ENCODE measurements at places on chromosomes 11 and 22.

GRCh38 chr11:70327717-70328116 lies 57.2 kb downstream of the PPFIA1 start:
- no peak for DNase-seq

GRCh38 chr11:36390963-36391471 lies 94.9 kb downstream of the PRR5L start:
- peak; percentile 75 for DNase-seq

DNA sequence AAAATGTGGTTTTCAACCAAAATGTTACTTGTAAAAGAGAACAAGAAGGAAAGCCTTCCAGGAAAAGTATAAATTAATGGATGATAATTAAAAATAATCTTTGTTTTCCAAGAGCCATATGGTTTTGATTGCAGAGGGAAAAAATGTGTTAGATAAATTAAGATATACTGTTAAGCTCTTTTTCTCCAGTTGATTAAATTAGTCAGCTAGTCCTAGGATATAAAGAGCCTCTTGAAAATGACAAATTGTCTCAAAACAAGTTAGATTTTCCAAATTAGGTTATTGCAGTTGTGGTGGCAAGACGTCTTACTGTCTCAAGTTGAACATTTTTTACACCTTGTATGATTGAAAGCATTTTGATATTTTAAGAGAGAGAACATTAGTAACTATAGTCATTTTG lies 110.9 kb downstream of the DYNC2H1 start:
- DNase-seq = no peak

DNA sequence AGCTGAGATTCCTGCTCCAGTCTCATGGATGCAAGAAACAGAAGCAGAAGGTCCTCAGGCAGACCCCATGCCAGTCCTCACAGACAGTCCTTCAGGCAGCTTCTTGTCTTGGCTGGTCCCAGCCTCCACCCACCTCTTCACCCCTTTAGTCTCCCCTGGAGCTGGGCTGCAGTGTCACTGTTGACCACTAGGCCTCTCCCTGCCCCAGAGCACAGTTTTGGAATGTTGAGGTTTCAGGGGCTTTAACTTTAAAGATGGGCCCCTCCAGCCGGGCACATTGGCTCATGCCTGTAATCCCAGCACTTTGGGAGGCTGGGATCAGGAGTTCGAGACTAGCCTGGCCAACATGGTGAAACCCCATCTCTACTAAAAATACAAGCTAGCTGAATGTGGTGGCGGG lies 39.5 kb upstream of the GCAT start:
- no peak for DNase-seq

DNA sequence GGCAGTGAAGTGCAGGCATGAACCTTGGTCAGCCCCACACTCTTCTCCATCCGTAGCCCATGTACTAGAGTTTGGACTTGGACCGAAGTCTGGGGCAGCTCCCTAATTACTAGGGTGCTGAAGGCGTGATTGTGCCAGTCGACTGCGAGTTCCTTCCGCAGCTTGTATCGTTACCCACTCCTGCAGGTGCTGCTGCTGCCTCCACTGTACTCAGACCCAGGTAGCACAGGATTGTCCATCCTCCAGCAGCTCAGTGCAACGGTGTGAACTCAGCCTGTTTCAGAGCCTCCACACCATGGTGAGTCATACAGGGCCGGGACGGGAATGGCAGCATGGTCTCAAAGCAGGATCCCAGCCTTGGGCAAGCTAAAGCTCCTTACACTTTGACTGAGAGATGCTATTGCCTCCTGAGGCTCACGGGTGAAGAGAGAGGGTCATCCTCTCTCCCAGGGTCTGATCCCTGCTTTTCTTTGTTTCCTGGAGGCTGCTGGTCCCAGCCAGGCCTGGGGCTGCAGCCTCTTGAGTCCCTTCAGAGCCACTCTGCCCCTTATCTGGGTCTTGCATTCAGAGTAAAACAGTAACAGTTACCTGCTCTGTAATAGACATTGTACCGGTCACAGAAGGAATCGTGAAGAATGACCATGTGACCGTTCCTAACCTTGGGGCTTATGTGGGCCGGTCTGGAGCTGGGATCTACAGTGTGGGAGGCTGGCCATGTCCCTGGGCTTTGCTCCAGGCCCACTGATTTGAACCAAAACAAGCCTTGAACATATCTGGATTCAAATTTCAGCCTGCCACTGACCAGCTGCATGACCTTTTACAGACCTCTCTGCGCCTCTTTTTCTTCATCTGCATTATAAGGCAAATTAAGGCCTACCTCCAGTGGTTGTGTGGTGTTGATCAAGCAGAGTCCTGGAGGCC lies 1.7 kb downstream of the TKFC start:
- DNase-seq = no peak

- DNase-seq = peak; percentile 53
Measured at GRCh38 chr11:18310800-18311340, 11.1 kb downstream of the HPS5 start.

DNA sequence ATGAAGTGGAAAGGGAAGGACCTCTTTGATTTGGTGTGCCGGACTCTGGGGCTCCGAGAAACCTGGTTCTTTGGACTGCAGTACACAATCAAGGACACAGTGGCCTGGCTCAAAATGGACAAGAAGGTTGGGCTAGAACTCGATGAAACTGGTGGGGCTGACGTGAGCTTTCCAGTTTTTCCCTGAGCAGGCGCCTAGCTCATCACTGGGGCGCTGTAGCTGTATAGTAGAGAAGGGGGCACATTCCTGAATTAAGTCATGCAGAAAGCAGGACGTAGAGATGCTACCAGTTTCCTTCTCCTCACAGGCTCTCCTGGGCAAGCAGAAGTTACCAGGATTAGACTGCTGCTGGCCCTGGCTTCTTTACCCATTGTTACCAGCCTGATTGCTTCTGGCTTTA lies 33.3 kb downstream of the NF2 start:
- no peak for DNase-seq

DNA sequence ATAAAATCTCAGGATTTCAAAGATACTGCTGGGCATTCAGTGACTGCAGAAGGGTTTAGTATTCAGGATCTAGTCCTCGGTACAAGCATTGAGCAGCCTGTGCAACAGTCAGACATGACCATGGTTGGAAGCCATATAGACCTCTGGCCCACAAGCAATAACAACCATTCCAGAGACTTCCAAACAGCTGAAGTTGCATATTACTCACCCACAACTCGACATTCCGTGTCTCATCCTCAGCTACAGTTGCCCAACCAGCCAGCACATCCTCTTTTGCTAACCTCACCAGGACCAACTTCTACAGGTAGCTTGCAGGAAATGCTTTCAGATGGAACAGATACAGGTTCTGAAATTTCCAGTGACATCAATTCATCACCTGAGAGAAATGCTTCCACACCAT lies 156.8 kb downstream of the C11orf91 start:
- no peak for DNase-seq

- DNase-seq = no peak
Measured at GRCh38 chr11:70799386-70799785, 401.1 kb downstream of the CTTN start.

DNA sequence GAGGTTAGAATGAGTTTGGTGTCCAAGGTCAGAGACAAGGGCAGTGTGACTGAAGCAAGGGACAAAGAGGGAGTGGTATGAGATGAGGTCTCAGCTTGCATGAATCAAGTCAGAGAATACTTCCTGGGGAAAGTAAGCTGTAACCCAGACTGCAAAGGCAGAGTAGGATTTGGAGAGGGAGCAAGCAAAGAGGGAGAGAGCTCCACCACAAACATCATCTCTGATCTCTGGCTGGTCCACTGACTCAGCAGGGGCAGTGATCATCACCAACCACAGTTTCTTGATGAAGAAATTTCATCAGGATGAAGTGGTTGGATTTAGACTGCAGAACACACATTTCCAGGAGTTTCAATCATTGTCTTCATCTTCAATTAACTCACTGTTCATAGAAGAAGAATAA lies 54.9 kb upstream of the HMGXB4 start:
- no peak for DNase-seq

- no peak for DNase-seq
Measured at GRCh38 chr11:112118176-112118575, 31.5 kb downstream of the SDHD start.

DNA sequence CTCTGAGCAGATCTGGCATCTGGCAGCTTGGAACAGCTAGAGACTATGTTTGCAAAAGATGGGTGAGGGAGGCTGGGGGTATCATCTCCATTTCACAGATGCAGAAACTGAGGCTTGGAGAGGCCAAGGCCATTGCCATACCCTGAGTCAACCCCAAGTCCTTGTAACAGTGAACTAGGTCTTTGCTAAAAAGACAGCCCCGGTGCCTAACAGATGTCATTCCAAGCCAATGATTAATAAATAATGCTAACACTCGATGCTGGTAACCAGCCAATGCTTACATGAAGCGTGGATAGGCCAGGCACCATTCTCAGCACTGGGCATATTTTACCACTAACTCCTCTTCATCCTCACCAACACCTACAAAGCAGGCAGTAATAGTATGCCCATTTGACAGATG lies 164.0 kb downstream of the MN1 start:
- no peak for DNase-seq

GRCh38 chr11:19599681-19600080 lies 113.0 kb upstream of the NAV2 start:
- DNase-seq = no peak

GRCh38 chr11:63505857-63506528 lies at the start of gene LGALS12:
Gene LGALS12 (plus strand): TSS chr11:63506084. CDS start chr11:63506459, 375 bp downstream.
- DNase-seq = peak; percentile 65

DNA sequence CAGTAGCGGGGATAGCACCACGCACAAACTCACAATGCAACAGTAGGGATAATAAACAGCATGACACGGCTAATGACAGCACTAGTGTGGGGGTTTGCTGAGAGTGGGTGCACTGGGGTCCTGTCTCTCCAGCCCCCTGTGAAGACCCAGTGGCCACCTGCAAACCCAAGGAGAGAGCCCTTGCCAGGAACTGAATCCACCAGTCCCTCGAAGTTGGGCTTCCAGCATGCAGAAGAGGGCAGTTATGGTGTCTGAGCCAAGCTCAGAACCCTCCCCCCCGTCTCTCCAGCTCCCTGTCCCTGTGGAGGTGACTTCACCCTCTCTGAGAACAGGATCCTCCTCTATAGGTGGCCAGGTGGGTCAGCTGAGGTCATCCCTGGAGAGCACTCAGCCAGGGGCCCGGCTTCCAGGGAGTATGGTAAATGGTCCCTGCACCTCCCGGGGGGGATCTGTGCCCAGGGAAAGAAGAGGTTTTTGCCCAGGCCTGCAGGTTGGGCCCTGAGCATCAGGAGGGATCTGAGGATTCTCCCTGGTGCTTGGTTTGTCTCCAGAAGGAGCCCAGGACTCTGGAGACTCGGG lies 86.3 kb upstream of the PRR5 start:
- DNase-seq = no peak

GRCh38 chr22:28597665-28598064 lies 82.0 kb downstream of the TTC28 start:
- no peak for DNase-seq

DNA sequence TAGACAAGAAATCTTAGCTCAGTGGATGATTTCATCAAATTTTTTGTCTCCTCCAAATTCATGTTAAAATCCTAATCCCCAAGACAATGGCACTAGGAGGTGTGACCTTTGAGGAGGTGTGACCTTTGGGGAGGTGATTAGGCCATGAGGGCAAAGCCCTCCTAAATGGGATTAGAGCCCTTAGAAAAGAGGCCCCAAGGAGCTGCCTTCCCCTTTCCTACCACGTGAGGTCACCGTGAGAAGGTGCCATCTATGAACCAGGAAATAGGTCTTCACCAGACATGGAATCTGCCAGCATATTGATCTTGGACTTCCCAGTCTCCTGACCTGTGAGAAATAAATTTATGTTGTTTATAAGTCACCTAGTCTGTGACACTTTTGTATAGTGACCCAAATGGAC lies 138.7 kb downstream of the TRIM29 start:
- DNase-seq = no peak

DNA sequence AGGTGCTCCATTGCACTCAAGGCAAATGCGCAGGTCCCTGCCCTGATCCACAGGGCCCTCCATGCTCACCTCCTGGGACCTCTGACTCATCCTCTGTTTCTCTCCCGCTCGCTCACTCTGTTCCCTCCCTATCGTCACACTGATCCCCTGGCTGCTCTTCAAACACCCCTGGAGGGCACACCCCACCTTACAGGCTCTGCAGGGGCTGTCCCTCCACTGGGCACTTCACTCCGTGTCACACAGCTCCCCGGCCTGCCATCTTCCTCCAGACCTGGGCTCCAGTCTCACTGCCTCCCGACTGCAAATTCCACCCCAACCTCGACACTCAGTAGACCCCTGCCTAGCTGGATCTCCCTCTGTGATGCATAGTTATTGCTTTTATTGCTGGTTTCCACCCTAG lies 91.5 kb upstream of the PRDM11 start:
- DNase-seq = no peak

DNA sequence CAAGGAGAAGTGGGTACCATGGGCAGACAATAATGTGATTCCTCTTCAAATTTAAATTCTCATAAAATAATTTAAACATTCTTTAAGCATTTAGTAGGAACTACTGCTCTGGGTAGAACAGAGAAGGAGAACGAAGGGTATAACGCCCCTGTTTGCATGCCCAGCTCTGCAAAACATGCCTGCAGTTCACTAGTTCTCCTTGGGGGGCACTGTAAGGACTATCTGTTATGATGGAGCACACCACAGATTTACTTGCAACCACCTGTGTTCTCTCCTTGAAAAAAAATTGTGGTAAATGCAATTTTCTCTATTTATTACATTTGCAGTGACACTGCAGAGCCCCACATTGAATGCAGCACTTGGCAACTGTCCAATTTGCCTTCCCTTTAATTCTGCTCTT lies 100.3 kb downstream of the GUCY1A2 start:
- no peak for DNase-seq

DNA sequence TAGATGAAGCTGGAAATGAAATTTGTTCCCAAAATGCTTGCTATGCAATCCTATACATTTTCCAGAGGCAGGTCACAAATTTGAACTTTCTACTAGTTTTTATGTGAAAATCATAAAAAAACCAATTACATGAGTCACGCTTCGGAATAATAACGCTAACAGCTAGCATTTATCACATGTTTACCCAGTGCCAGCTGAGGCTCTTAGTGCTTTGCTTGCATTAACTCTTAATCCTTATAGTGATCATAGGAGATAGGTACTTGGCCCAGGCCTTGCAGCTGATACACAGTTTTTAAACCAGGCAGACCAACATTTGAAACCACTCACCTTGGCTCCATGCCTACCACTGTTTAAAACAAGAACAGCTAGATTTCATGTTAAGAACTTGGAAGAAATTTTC lies 131.8 kb upstream of the RAG2 start:
- no peak for DNase-seq

DNA sequence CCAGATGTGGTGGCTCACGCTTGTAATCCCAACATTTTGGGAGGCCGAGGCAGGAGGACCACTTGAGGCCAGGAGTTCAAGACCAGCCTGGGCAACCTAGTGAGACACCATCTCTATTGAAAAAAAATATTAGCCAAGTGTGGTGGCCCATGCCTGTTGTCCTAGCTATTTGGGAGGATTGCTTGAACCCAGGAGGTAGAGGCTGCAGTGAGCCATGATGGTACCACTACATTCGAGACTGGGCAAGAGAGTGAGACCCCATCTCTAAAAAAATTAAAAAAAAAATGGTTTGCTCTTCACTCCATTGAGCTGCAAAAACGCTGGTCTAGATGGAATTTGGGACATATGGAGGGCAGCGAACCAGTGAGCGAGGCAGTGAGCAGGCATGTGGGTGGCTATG lies 21.6 kb upstream of the SOX10 start:
- no peak for DNase-seq

Measured in suppressor macrophage (primary cell).